Panc1 (cell line): ENCODE measurements at places on chromosomes 13 and 19. TPM values are rescaled to one million over a fixed set of nuclear protein-coding genes. Genes with fewer than 3 reads are reported as not detected.

Gene LRRC8E
- total RNA-seq = 5.0 TPM

Gene GPC5
- total RNA-seq = 0.26 TPM

Gene GPI
- 370 TPM for total RNA-seq

Gene TMIGD2
- not detected for total RNA-seq
